NCI-H146 (cell line): ENCODE measurements at places on chromosomes 13 and 19.

DNA sequence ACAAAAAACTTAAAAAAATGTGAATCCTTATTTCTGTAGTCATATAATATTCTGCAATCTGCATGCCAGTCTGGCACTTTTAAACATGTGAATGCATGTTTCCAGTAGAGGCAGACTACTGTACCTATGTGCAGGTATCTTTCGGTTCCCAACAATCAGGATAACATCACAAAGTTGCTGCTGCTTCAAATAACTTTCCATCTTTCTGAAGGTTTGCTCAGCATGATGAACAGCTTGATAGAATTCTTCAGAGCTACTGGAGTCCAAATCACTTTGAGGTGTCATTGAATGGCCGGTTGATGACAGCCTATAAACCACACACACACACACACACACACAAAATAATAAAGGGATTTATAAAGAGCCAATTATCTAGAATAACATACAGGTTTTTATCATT is 132.1 kb upstream of the ATXN8OS start:
- DNase-seq: no peak

GRCh38 chr13:109357751-109358471 is 428.5 kb downstream of the IRS2 start:
- no peak for DNase-seq

DNA sequence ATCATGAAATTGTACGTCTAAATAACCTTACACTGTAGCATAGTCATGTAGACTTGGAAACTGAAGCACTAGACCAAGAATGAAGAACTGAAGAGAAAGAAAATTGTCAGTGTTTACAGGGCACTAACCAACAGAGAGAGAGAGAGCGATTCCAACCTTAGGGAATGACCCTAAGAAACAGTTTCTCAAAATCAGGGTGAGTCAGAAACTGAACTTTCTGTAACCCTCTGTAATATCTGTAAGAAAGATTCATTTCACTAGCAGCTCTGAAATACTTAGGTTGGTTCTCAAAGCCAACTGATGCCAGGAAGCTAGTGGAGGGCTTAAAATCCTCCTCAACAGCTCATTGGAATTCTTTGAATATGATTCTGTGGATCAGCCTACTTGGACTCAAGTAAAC is 936.9 kb downstream of the EFNB2 start:
- DNase-seq: no peak

- DNase-seq: no peak
Observed at GRCh38 chr19:5977222-5977784, 637 bp downstream of the RANBP3 start.

GRCh38 chr13:75968103-75968838 is 332.1 kb downstream of the LMO7 start:
- DNase-seq: no peak

- DNase-seq: no peak
Observed at GRCh38 chr13:110126391-110126961, 180.5 kb downstream of the COL4A1 start.
